Tibial nerve (tissue), 4 donors: ENCODE measurements at places on chromosomes 6 and 20. TPM values are rescaled to one million over a fixed set of nuclear protein-coding genes. Genes with fewer than 3 reads are reported as not detected.
A peak's percentile ranks its signal among the peaks of the same experiment; 100 is the strongest.

The PSORS1C1 gene
- total RNA-seq, result 0.42 TPM

The MRPS18A gene
- total RNA-seq, result 45.8 TPM

DNA sequence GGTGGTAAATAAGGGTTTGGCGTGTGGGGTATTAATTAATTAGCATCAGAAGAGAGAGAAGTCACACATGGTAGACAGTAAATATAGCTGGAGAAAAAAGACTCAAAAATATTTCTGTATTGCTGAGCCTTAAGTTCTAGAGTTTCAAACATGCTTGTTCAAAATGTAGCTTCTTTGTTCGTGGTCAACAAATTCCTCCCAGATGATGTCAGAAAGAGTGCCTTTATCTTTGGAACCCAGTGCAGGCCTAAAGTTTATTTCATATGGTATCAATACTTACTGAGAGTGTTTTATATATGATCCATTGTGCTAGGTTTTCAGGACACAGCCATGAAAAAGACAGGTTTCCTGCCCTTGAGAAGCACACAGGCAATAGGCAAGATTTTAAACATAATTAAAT lies 18.3 kb downstream of the MARCKS start:
- no peak overlapping the region for H3K4me3 ChIP-seq
- no peak for DNase-seq
- no peaks in the 10 kb centered on the region for H3K36me3 ChIP-seq
- H3K4me1 ChIP-seq, result no peaks in the 10 kb centered on the region
- peak overlapping the region; percentile 62 for H3K27ac ChIP-seq

DNA sequence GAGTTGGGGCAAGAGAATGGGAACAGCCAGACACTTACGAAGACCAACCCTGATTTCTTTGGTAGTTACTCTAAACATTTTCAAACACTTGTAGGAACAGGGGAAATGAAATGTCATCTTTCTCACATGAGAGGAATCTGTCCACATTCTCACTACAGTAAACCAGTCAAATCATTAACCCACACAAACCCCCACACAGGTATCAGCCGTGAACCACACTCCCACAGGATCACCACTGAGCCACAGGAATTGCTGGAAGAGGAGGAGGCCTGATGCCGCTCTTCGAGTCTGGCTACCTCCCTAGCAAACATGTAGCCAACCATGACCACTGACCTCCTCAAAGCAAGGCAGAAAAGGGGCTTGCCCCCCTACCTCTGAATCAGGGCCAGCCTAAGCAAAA lies 6.9 kb upstream of the RSPO3 start:
- H3K4me1 ChIP-seq, result no peaks in the 10 kb centered on the region
- H3K4me3 ChIP-seq, result no peak overlapping the region
- H3K27me3 ChIP-seq, result no peaks in the 10 kb centered on the region
- DNase-seq, result no peak
- no peaks in the 10 kb centered on the region for H3K36me3 ChIP-seq

- H3K27me3 ChIP-seq, result no peaks in the 10 kb centered on the region
- no peak overlapping the region for H3K4me3 ChIP-seq
- DNase-seq, result no peak
Measured at GRCh38 chr6:57013521-57013926, 33.0 kb upstream of the KIAA1586 start.

- no peak overlapping the region for H3K27ac ChIP-seq
- no peak overlapping the region for H3K4me3 ChIP-seq
- peaks cover 14% of the 10 kb centered on the region for H3K4me1 ChIP-seq
- no peaks in the 10 kb centered on the region for H3K36me3 ChIP-seq
- no peaks in the 10 kb centered on the region for H3K27me3 ChIP-seq
- DNase-seq, result no peak
Measured at GRCh38 chr20:49980140-49981008, 2.4 kb upstream of the SNAI1 start.

DNA sequence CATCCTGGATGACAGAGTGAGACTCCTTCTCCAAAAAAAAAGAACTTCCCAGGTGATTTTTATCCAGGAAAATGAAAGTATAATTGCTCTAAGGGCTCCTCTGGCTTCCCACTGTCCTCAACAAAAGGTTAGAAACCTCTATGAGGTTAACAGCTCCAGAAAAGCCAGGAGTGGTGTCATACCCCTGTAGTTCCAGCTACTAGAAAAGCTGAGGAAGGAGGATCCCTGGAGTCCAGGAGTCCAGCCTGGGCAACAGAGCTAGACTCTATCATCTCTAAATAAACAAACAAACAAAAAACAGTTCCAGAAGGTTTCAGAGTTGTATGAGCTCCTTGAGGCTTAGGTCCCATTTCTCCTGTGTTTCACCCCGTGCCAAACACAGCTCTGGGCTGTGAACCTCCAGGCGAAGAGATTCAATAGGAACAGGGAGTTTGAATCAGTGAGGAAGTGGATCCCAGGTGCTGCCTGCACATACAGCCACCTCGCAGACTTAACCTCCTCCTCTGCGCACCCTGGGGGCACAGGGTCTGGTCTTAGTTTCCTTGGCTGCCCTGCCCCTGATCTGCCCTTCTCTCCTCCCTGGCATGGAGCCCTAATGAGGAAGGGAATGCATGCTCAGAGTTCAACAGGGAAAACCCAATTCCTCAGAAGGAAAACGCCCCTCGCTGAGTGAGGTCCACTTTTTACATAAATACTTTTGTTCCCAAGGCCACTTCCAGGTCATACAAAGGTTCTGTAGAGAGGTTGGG lies 31.0 kb downstream of the ZC3H12D start:
- H3K27me3 ChIP-seq, result no peaks in the 10 kb centered on the region
- peak overlapping the region; percentile 36 for H3K27ac ChIP-seq
- no peaks in the 10 kb centered on the region for H3K36me3 ChIP-seq
- no peak overlapping the region for H3K4me3 ChIP-seq
- DNase-seq, result no peak
- peaks cover 43% of the 10 kb centered on the region for H3K4me1 ChIP-seq

DNA sequence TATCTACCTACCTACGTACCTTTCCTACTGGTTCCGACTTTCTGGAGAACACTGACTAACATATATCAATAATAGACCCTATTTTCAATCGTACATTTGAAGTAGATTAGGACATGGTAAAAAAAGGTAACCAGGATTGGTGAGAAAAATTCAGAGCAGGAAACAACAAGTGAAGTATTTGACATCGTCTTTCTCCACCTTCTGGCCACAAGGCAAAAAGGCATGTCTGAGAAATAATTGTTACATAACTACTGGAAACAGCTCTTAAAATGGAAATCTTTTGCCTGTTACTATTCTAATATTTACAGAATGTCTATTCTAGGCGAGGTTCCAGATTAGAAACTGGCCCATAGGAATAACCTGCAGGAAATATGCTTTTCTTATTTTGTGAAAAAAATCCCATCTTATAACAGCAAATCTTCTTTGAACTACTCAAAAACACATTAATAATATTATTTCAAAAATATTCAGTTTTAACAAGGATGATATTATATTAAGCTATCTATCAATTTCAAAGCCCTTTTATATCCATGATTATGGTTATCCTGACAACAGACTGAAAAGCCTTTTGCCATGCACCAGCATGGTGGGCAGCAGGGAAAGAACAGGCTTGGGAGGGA lies 80.8 kb downstream of the RCAN2 start:
- no peak overlapping the region for H3K27ac ChIP-seq
- peaks cover 4% of the 10 kb centered on the region for H3K4me1 ChIP-seq
- no peaks in the 10 kb centered on the region for H3K36me3 ChIP-seq

- no peak overlapping the region for H3K27ac ChIP-seq
- DNase-seq, result no peak
- no peaks in the 10 kb centered on the region for H3K27me3 ChIP-seq
- H3K36me3 ChIP-seq, result no peaks in the 10 kb centered on the region
- H3K4me3 ChIP-seq, result no peak overlapping the region
- H3K4me1 ChIP-seq, result no peaks in the 10 kb centered on the region
Measured at GRCh38 chr6:106309766-106310373, 15.7 kb downstream of the ATG5 start.

GRCh38 chr6:121886223-121886830 lies 450.9 kb downstream of the GJA1 start:
- H3K4me1 ChIP-seq, result no peaks in the 10 kb centered on the region
- DNase-seq, result no peak
- H3K27ac ChIP-seq, result peak overlapping the region; percentile 60
- no peaks in the 10 kb centered on the region for H3K27me3 ChIP-seq
- H3K36me3 ChIP-seq, result no peaks in the 10 kb centered on the region
